ENCODE measurements at places on chromosomes 11 and 22.

- DNase-seq, result no peak
Observed at GRCh38 chr11:73652046-73652730, 5.8 kb downstream of the PLEKHB1 start.

GRCh38 chr11:123537726-123538125 lies 107.7 kb downstream of the GRAMD1B start:
- no peak for DNase-seq

GRCh38 chr11:65859812-65860277 lies 388 bp upstream of the MUS81 start:
- peak; percentile 70 for DNase-seq

GRCh38 chr22:47354668-47355387 lies 592.4 kb downstream of the TBC1D22A start:
- no peak for DNase-seq

DNA sequence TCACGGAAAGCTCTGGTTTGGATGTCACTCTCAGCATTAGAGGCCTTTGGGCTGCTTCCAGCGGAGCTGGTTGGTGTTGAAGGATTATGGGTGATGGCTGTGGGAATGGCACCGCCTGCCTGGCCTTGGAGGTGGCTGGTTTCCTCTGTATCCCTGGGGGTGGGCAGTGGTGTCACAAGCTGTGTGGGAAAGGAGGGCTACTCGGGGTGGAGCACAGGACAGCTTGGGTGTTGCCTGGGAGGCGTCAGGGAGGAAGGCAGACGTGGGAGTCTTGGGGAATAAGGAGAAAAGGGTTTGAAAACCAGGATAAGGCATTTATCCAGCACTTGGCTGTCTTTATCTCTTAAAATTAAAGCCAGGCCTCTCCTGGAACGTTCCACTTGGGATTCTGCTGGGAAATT lies 71.8 kb downstream of the ADAMTS15 start:
- DNase-seq, result no peak

DNA sequence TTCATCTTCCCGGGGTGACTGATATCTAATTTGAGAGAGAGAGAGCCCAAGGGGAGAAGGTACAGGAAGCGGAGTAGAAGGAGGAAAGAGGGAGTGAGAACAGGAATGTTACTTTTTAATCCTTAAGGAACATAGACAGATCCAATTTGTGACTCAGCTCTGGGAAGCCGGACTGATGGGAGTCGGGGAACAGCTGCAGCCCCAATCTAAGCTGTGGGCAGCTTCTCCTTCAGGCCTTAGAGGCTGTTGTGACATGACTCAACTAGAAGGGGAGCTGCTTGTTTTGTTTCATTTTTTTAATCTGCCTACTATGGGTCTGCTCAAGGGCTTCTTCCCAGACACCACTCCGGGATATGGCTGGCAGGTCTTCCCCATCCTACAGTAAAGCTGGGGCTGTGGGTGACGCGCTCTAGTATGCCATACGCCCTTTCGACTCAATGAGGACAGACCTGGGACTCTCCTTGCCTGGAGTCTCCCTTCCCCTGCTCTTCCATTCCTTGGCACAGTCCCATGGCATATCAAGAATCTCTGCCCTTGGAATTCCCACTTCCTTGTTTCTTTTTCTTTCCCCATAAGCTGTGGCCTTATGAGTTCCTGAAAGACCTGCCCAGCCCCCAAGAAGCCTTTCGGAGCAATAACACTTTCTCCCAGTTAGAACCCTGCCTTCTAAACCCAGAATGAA lies 103.3 kb upstream of the AKIP1 start:
- DNase-seq, result no peak

DNA sequence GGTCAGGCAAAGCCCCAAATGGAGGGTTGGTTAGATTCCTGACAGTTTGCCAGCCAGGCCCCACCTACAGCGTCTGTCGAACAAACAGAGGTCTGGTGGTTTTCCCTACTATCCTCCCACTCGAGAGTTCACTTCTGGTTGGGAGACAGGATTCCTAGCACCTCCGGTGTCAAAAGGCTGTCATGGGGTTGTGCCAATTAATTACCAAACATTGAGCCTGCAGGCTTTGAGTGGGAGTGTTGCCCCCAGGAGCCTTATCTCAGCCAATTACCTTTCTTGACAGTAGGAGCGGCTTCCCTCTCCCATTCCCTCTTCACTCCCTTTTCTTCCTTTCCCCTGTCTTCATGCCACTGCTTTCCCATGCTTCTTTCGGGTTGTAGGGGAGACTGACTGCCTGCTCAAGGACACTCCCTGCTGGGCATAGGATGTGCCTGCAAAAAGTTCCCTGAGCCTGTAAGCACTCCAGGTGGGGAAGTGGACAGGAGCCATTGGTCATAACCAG lies 4.7 kb upstream of the TTC36 start:
- no peak for DNase-seq

DNA sequence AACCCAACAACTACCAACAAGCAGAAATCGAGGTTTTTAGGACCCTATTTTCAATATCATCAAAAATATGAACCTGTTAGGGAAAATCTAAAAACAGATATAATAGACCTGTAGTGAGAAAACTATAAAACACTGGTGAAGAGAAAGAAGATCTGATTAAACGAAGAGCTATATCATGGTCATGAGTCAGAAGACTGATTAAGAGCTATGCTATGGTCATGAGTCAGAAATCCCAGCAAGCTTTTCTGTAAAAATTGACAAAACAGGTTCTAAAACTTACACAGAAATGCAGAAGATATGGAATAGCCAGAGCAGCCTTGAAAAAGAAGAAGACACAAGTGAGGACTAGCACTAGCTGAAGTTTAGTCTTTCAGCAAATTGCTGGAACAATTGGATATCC lies 345.0 kb downstream of the TBC1D22A start:
- DNase-seq, result no peak

DNA sequence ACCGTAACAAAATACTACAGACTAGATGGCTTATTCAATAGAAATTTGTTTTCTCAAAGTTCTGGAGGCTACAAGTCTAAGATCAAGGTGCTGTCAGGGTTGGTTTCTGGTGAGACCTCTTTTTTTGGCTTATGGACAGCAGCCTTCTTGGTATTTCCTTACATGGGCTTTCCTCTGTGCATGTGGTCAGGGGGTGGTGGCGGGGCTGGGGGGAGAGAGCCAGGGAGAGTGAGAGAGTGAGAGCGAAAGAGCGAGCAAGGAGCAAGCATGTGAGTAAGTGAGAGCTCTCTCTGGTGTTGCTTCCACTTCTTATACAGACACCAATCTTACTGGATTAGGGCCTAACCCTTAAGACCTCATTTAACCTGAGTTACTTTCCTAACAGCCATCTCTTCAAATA lies 181.5 kb downstream of the TMEM135 start:
- no peak for DNase-seq

- DNase-seq, result no peak
Observed at GRCh38 chr11:111539426-111540113, 950 bp upstream of the LAYN start.

- DNase-seq, result peak; percentile 26
Observed at GRCh38 chr22:42621505-42622002, 6.9 kb upstream of the POLDIP3 start.

- no peak for DNase-seq
Observed at GRCh38 chr11:94593030-94593429, 25.9 kb downstream of the PIWIL4 start.

GRCh38 chr11:32987851-32988250 lies 27.8 kb upstream of the DEPDC7 start:
- no peak for DNase-seq

DNA sequence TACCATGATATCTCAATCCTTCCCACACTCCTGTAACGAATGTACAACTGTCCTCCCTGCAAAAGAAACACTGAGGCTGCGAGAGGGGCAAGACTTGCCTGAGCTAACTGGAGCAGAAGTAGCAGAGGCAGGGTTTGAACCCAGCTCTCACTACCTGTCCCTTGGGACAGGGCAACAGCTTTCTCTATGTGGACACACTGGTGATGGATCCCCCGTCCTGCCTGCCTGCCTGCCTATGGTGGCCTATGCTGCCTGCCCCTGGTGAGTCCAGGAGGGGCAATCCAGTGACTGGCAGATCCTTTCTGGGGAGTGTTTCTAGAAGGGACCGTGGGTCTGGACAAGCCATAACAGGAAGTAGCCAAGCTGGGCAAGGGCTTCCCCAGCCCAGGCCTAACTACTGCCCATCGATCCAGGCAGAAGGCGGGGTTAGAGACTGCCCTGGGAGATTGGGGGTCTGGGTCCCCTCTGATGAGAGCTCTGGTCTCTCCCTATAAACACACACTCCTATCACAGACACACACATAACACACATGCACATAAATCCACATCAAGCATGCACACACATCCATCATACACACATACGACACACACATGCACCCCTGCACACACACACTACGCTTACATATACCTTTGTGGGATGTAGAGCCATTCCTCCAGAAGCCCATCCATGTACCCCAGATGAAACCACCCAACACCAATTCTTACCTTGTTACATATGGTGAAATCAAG lies 1.1 kb upstream of the EMID1 start:
- DNase-seq, result no peak

DNA sequence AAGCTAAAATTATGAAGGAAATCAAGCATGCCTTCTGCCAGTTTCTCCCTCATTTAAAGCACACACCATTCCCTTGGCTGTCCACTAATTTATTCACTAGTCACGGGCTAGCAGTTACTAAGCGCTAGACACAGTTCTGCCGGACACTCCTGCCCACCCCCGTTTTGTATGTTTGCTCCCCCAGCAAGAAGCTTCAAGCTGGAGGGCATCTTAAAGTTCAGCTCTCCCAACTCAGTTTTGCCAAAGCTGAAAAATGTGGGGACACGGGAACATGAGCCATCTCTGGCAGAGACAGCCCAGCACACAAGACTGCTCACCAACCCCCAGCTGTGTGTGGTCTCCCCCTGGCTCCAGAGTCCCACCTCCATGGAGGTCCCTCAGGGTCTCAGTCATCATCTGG lies 263.6 kb downstream of the BRD1 start:
- DNase-seq, result no peak

DNA sequence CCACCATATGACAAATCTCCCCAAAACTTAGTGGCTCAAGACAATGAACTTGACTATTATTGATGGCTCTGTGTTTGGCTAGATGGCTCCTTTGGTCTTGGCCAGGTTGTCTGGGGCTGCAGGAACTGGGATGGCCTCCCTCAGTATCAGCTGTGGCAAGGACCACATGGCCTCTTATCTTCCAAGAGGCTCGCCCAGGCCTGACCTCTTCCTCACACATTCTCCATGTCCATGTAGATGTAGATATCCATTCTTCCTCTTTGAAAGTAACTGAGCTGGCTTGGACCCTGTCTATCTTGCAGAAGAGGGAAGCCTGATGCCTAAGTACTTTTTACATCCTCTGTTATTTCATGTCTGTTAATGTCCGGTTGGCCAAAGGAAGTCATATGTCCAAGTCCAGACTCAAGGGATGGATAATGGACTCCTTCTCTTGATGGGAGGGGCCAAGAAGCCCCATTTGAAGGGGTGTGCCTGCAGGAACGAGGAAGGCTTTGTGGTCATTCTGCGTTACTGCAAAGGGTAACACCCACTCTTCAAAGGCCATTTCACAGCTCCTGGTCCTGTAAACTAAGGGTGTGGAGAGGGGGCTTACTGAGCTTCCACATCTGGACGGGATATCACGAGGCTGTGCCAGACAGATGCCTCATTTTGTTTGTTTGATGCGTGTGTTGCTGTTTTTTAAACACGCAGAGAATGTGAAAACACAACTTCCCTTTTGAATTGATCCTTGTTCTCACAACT lies 87.1 kb downstream of the GRIK4 start:
- no peak for DNase-seq

DNA sequence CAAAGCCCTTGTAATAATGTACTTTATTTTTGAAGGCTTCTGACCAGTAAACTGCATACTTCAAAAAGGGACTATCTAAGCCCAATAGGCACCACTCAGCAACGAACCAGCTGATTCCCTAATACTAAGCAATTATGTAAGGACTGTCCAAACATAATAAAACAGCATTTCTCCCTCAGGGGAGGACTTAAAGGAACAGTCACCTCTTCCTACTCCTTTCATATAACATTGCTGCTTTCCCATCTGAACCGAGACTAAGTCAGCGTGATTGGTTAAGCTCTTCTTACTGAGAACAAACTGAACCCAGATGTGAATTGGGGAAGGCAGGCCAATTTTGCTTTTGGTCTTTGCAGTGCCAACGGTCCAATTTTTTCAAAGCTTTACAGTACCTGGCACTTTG lies 420.0 kb downstream of the METTL15 start:
- DNase-seq, result no peak
